ENCODE measurements at places on chromosomes 16 and 17. TPM values are rescaled to one million over a fixed set of nuclear protein-coding genes. Genes with fewer than 3 reads are reported as not detected.

KIF18B gene
- 1.7 TPM for total RNA-seq

NTN3 gene
- not detected for total RNA-seq

ZNF830 gene
- total RNA-seq, result 14.8 TPM

CHRNE gene
- not detected for total RNA-seq

KRT9 gene
- total RNA-seq, result not detected

CRISPLD2 gene
- total RNA-seq, result 73.2 TPM

ZNF267 gene
- total RNA-seq, result 3.4 TPM

TBC1D3G gene
- total RNA-seq, result not detected

PSMD11 gene
- 238 TPM for total RNA-seq

TRIM47 gene
- 38.6 TPM for total RNA-seq

ASPHD1 gene
- total RNA-seq, result 1.1 TPM

TNFRSF17 gene
- 1.2 TPM for total RNA-seq

CCL8 gene
- not detected for total RNA-seq

RNF157 gene
- total RNA-seq, result 33.2 TPM

ACD gene
- total RNA-seq, result 2.0 TPM

QRICH2 gene
- total RNA-seq, result 2.6 TPM

ENGASE gene
- total RNA-seq, result 74.7 TPM

DHRS7C gene
- total RNA-seq, result not detected

PIPOX gene
- total RNA-seq, result 1.2 TPM

ENPP7 gene
- not detected for total RNA-seq

PDE6G gene
- not detected for total RNA-seq

CEMP1 gene
- 3.1 TPM for total RNA-seq

MEOX1 gene
- total RNA-seq, result not detected

ALG1 gene
- 24.4 TPM for total RNA-seq

CNTD1 gene
- not detected for total RNA-seq

CCL3 gene
- not detected for total RNA-seq

RPS15A gene
- total RNA-seq, result 1,015 TPM

PPY gene
- not detected for total RNA-seq

MRPL12 gene
- 112 TPM for total RNA-seq

KRTAP4-9 gene
- total RNA-seq, result not detected

CLEC10A gene
- not detected for total RNA-seq

DRC3 gene
- total RNA-seq, result 0.64 TPM

OR4D1 gene
- total RNA-seq, result not detected

GP1BA gene
- total RNA-seq, result not detected

SLC5A11 gene
- total RNA-seq, result not detected

MFSD11 gene
- 12.0 TPM for total RNA-seq

HS3ST3A1 gene
- 1.7 TPM for total RNA-seq

WFIKKN1 gene
- total RNA-seq, result 2.3 TPM

AKTIP gene
- 55.8 TPM for total RNA-seq

GPR139 gene
- not detected for total RNA-seq

FBXW10B gene
- total RNA-seq, result not detected

Measured in transverse colon (tissue), 4 donors.